ENCODE measurements at places on chromosomes 2 and 18.
A peak's percentile ranks its signal among the peaks of the same experiment; 100 is the strongest.

GRCh38 chr2:188353282-188353681 lies 61.6 kb downstream of the GULP1 start:
- no peak for DNase-seq

GRCh38 chr2:205957452-205958154 lies 128.4 kb downstream of the INO80D start:
- DNase-seq: no peak

GRCh38 chr2:135043345-135043744 lies 3.9 kb downstream of the MAP3K19 start:
- DNase-seq: peak; percentile 36

GRCh38 chr2:178403671-178404306 lies 47.2 kb downstream of the PRKRA start:
- DNase-seq: no peak

DNA sequence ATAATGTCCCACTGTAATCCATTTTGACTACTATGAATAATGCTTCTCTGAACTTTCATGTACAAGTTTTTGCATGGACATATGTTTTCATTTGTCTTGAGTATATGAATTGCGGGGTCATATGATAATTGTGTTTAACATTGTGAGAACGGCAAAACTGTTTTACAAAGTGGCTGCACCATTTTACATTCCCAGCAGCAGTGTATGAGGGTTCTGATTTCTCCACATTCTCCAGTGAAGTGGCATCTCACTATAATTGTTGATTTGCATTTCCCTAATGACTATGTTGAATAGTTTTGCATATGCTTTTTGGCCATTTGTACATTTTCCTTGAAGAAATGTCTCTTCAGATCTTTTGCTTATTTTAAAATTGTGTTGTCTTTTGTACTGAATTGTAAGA lies 20.1 kb downstream of the NCOA1 start:
- no peak for DNase-seq

DNA sequence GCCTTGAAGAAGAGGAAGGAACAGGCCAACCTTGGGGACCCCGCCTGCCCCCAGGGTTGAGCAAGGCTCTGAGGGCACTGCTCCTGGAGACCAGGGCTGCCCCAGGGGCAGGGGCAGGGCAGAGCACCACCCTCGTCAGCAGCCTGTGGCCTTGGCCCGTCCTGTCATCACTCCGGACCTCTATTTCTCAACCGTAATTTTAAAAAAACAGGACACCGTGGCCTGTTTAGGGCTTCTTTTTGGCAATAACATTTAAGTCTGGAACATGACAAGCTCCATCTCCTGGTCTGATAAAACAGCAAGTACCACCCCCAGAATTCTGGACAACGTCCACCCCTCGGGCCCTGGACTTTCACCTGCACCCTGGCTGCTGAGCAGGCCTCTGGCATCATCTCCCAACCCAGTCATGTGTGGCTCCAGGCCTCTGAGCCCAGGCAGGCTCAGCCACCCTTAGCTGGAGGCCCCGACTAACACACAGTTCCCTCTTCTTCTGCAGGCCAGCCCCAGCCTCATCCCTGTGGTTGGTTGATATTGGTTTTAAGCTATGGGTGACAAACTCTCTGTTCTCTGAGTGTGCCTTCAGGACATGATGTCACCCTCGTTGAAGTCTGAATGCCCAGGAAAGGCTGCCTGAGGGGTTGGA lies 22.6 kb upstream of the ID2 start:
- no peak for DNase-seq

- DNase-seq: no peak
Measured at GRCh38 chr2:162212366-162212765, 30.9 kb downstream of the FAP start.

Data from stimulated activated CD4-positive, alpha-beta T cell treated with anti-CD3 and anti-CD28 coated beads, Interleukin-2, amount 100 ng/mL, for 48 hours (primary cell).